Stromal cell of bone marrow (primary cell): ENCODE measurements at places on chromosomes 7 and 10.

DNA sequence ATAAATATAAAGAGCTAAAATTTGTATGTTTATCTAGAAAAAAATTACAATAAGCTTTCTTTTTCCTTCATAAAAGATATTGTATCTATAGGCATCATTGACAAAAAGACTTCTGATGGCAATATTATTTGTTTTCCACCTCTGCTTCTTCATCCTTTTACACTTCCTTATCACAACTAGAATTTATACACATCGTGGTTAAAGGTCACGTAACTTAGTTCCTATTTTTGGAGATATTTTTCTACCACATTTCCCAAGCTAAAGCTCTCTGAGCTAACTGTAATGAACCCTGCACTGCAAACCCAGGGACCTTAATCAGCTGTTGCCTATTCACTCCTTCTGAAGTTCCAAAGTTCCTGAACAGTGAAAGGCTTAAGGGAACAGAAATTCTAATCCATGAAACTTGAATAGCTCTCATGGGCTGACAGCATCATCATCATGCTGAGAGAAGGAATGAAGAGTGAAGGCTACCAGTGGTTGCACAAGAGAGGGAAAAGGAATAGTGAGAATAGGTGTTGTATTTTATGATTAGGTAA lies 106.1 kb upstream of the SLC13A1 start:
- no peak for DNase-seq

DNA sequence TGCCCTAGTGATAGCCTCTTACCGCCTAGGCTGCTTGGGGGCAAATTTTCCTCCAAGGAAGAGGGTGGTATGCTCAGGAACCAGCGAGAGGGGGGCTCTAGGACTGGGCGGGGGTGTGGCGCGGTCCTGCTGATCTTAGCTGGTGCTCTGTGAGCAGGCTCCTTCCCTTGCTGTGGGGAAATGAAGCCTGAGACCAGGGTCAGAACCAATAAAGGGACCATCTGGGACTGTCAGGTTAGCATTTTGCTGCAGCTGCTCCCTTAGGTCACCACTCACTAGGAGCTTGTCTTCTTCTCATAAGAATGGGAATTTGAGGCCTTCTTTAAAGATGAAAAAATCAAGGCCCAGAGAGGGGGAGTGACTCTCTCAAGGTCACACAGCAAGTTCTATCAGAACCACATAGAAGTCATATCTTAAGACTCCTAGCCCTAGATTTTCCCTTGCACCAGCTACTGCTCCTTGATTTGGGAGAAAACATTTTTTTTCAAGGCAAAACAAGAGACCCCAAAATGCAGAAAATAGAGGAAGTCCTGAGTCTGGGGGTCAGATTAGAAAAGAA lies 2.0 kb upstream of the NEUROG3 start:
- no peak for DNase-seq

DNA sequence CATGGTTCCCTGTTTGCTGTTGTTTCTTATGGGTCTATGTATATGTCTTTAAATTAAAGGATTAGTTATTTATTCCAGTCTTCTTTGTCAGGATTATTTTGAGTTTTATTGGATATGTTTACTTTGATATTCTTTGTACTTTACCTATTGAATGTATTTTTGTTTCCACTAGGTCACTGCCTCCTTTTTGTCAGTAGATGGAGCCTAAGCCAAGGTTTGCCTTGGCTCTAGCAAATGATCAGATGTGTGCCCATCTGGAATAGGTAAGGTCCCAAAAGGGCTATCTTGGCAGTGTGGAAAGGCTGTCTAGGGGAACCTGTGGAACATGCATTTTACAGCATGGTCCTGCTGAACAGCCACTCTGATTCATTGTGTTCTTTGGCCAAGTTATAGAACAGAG lies 337.3 kb upstream of the GHITM start:
- DNase-seq = no peak

DNA sequence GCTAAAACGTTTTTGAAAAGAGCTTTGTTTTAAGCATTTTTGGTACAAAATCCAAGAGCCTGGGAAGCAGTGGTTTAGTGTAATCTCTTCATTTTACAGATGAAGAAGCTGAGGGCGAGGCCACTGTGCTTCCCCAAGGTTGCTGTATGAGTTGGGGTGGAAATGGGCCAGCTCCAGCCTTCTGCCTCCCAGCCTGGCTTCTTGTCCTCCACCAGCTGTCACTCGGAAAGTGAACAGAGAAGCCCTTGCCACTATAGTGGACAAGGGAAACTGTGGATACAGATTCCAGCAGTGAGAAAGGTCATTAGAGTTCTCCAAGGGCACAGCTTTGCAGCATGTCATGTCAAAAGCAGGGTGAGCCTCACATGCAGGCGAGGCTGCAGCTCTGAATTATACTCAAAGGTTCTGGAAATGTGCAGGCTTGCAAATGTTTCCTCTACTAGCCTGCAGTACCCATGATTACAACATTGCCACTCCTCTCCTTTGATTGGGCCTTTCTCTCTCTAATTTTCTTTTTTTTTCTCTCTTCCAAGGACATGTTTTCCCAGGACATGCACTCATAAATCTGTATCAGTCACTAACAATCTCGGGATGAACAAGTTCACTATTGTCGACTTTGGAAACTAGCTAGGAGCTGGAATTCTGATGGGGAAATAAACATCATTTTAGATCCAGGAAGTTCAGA lies 33.0 kb downstream of the BAMBI start:
- no peak for DNase-seq

- DNase-seq = no peak
Observed at GRCh38 chr10:4189281-4189680, 404.3 kb upstream of the KLF6 start.

DNA sequence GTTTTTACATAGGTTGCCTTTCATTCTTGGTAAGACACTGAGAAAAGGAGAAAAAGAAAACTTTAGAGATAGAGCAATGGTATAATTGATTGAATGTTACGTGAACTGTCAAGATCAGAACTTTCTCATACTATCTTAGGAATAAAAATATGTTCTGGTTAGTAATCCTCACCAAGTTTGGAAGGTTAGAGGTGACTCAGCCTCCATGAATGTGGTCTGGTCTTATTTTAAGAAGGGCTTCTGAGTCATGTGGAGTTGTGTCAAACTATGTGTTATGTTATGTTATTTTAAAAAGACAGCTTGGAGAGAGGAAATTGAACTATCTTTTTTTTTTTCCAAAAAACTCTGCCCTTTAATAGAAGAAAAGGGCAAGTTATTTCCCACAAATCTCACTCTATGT lies 458.6 kb upstream of the KLF6 start:
- DNase-seq = peak; percentile 99

DNA sequence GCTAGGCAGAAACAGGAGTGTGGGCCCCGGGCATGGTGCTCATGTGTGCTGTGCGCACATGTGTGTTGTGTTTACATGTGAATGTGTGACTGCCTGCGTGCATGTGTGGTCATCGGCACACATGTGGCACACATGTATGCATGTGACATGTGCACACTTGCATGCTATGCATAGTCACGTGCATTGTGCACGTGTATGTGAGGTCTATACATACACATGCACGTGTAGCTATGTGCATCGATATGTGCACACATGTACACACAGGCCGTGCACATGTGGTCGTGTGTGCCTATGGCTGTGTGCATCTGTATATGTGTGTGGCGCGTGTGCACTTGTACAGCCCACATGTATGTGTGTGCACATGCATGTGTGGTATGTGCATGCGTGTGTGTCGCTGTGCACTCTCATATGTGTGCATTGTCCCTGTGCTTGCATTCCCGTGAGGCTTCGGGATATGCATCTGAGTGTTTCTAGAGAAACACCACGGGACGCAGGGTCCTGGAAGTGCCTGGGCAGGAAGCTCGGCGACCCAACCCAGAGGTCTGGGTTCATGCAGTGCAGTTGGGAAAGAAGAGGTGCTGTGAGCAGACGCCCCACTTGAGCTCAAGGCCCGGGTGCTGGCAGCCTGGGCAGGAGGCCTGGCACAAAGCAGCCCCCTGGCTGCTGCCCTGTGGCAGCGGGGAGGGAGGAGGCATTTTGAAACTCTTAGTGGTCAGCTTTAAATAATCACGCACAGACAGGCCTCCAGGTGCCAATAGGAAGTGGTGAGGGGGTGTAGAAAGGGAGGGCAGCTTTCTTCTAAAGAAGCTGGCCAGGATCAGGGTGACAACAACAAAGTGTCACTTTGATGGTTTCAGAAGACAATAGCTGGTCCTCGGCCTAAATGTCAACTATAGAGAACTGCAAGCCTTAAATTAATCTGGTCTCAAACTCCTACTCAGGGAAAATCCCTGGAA lies 410.0 kb upstream of the MGMT start:
- no peak for DNase-seq

DNA sequence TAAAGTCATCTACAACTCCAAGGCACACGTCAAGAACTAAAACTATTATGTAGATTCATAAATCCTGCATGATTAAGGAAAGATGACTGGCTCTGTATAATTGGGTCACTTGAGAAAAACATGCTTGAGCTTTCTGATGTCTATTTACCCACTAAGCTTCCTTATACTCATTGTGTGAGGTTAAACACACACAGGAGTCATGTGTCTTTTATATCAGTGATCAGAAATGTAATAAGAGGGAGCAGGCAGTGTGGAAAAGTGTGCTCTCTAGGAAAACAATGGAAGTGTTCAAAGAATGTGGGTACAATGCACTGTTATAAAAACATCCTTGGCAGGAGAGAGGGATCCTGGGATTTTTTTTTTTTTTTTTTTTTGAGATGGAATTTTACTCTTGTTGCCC lies 108.6 kb upstream of the ARID5B start:
- no peak for DNase-seq

DNA sequence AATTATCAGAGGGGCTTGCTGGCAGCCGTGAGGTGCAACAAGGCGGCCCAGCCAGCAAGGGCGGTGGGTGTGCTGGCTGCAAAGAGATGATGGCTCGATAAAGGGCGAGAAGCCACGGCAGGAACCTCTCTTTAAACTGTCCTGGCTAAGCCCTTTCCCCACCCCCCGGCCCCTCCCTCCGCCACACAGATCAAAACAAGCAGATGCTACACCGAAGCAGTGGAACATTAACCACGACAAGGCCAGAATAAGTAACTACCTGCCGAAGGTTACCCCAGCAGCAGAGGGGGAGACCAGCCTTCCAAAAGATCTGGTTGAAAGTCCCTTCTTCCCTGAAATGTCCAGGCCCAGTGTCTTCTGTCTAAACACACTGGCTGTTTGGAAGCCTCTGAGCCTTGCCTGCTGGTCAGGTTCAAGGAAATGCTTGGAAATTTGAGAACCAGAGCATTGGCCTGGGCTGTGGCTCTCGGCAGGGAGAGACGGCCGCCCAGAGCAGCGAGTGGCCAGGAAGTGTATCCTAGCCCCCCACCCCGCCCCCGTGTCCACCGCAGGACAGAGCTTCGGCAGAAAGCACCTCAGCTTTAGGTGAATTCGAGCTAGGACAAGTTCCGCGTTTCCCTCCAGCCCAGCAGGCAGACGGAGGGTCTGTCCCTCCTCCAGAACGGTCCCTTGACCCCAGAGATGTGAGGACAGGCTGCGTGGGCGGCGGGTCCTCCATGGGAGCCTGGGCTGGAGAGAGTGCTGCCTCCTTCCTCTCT lies 2.1 kb downstream of the FAM20C start:
- no peak for DNase-seq

DNA sequence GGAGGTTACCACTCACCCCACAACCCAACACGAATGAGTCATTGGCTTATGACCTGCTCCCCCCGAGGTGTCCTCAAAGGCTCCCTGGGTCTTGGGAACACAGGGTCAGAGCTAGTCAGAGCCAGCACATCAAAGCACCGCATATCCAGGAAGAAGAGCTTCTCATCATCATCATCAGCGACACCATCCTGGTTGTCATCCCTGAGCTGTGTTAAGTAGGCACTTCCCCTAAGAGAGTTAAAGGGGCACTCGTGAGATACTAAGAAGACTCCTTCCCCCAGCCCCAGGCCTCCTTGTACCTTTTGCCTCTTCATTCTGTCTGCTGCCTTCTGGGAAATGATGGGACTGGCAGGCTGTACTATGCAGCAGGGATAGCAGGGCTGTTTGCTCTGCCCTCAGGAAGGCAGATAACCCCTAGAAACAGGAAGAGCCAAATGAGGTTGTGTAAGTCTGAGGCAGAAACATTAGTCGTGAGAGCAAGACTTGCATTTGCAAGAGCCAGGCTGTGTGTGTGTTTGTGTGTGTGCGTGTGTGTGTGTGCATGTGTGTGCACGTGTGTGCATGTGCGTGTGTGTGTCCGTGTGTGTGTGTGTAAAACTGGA lies 11.1 kb upstream of the CPA1 start:
- no peak for DNase-seq

DNA sequence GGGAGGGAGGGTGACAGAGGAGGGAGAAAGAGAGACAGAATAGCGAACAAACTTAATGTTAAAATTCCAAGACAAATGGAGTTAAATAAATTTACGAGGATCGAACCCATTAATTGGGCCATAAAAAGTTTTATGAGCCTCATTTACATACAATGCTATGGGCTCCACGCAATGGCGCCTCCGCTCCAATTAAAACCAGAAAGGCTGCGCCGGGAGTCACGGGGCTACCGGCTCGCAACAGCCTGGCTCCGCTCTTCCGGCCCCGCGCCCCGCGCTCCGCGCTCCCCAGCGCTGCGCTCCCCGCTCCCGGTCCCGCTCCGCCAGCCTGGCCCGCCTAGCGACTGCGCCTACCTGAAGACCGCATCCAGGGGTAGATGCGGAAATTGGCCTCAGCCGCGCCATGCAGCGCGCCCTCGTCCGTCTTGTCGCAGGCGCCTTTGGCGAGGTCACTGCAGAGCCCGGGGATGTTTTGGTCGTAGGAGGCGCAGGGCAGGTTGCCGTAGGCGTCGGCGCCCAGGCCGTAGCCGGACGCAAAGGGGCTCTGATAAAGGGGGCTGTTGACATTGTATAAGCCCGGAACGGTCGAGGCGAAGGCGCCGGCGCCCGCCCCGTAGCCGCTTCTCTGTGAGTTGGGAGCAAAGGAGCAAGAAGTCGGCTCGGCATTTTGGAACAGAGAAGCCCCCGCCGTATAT lies 513 bp downstream of the HOXA7 start:
- no peak for DNase-seq

GRCh38 chr10:106493226-106493625 lies 671.3 kb downstream of the SORCS1 start:
- no peak for DNase-seq

- DNase-seq = no peak
Observed at GRCh38 chr10:3471472-3471871, 298.9 kb upstream of the PITRM1 start.

DNA sequence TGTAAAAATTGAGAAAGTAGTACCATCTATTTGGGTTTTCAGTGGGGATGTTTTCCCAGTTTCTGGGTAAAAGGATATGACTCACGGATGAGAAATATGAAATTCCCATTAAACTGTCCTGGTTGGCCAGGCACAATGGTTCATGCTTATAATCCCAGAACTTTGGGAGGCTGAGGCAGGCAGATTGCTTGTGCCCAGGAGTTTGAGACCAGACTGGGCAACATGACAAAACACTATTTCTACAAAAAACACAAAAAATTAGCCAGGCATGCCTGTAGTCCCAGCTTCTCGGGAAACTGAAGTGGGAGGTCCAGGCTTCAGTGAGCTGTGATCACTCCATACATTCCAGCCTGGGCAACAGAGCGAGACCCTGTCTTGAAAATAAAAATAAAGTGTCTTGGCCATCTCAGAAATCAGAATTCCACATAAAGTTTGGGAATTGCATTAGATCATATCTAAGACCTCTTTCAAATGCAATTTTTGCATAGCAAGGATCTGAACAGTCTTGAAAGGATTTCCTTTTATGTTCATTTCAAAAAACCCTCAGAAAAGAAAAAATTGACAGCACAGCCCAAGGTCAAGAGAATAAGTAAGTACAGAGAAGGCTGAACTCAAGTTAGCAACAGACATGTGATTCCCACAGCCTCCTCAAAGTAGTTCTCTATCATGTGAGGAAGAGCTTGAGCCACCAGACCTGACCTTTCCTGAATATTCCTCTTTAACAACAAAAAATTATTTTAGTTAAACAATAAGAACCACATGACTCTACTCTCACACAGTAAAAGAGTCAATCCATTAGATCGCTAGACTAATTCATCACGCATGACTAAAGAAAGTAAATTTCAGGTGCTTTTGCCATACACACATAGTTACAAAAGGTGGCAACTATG lies 141.5 kb upstream of the CAV2 start:
- peak; percentile 57 for DNase-seq
